ENCODE measurements at places on chromosomes 13 and 19.

- no peak for DNase-seq
Observed at GRCh38 chr19:45591004-45591637, 6.5 kb upstream of the OPA3 start.

GRCh38 chr13:30319655-30320054 is 12.3 kb upstream of the KATNAL1 start:
- DNase-seq = no peak

GRCh38 chr13:45796426-45797235 is 54.9 kb downstream of the SIAH3 start:
- DNase-seq = no peak

GRCh38 chr19:44820648-44821609 is 12.0 kb downstream of the BCAM start:
- no peak for DNase-seq

DNA sequence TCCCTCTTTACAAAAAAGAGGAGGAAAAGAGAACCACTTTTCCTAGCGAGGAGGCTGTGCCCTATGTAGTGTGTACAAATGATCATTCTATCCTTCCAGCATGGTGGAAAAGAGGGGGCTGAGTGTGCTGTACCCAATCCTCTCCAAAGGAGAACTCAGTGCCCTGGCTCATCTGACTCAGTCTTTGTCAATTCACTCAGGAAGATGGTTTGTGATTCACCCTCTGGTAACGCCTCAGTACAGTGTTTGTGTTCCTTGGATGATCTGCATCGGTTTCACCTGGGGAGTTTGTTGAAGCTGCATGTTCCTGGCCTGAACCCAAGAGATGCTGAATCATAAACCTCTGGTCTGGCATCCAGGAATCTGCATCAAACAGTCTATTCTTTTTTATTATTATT is 18.3 kb upstream of the ENOX1 start:
- DNase-seq = no peak

GRCh38 chr13:23865026-23865425 is 24.2 kb downstream of the MIPEP start:
- DNase-seq = no peak
